ENCODE measurements at places on chromosomes 4 and X.

DNA sequence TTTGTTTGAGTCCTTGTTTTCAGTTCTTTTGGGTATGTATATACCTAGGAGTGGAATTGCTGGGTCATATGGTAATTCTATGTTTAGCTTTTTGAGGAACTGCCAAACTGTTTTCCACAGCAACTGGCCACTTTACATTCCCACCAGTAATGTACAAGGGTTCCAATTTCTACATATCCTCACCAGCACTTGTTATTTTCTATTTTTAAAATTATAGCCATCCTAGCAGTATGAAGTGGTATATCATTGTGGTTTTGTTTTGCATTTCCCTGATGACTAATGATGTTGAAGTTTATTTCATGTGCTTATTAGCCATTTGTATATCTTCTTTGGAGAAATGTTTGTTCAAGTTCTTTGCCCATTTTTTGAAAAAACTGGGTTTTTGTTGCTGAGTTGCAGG lies 39.6 kb downstream of the TMEM164 start:
- DNase-seq: no peak

GRCh38 chr4:74570095-74570494 lies 125.2 kb downstream of the AREG start:
- no peak for DNase-seq

- no peak for DNase-seq
Measured at GRCh38 chr4:82851318-82851717, 39.6 kb downstream of the SEC31A start.

DNA sequence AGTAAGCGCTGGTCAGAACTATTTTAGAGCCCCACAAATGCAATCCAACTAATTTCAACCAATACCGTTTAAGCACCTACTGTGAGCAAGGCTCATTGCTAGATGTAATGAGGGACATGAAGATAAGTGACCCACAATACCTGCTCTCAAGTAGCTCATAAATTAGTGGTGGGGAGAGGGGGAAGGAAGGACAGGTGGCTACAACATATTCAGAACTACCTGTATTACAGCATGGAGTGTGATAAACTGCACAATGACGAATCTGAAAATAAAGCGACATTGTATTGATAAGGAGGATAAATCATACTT lies 311.6 kb upstream of the DIAPH2 start:
- DNase-seq: no peak

DNA sequence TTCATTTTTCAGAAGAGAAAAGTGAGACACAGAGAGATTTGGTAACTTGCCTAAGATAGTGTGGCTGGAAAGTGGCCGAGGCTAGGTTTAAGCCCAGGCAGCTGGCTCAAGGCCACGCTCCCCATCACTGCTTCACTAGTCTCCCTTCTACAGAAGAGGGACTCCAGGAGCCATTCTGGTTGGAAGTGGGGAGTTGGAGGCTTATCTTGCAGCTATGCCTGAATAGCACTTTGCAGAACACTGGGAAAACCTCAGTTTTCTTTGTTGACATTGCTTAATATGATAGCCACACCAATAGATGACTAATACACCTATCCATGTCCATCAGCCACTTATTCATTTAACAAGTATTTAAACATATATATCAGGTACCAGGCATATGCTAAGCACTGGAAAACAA lies 18.5 kb downstream of the LRRC66 start:
- no peak for DNase-seq

- DNase-seq: no peak
Measured at GRCh38 chrX:134658002-134658759, at the start of gene PLAC1. Gene PLAC1 (minus strand): TSS chrX:134658471. CDS start chrX:134566682, 91,789 bp downstream.

DNA sequence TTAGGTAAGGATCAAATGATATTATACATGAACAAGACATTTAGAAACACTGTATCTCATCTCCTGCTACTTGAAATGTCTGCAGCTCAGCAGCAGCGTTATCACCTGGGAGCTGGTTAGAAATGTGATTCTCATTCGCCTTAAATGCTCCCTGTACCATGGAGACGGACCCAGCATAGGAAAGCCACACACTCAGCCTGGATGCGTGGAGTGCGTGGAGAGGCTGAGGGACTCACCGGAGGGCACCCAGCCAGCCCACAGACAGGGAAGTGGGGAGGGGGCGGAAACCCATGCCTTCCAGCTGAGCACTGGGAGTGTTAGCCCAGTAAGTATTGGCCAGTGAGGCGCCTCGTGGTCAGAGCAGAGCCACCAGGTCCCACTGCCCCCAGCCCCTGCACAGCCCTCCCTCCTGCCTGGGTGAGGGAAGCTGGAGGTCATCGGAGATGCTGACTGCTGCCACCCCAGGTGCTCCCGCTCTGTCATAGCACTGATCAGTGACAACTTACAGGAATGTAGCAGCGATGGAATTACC lies 15.2 kb downstream of the SUPT20HL1 start:
- DNase-seq: no peak

DNA sequence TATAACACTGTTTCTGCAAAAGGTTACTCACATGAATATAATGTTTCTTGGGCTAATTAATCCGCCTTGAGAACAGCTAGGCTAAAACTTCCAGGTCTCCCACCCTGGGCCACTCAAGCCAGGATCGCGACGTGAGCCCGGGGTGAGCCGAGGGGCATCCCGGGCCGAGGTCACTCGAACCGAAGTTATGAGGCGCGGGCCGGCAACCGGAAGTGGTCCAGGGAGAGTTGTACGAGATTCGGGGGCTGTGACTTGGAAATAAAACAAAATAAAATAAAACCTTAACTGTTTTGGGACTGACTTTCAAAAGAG lies 317 bp downstream of the CMC4 start:
- no peak for DNase-seq

GRCh38 chrX:132127743-132128142 lies at the start of gene FRMD7:
Gene FRMD7 (minus strand): TSS chrX:132128020. CDS start chrX:132127844, 176 bp downstream.
- DNase-seq: no peak

DNA sequence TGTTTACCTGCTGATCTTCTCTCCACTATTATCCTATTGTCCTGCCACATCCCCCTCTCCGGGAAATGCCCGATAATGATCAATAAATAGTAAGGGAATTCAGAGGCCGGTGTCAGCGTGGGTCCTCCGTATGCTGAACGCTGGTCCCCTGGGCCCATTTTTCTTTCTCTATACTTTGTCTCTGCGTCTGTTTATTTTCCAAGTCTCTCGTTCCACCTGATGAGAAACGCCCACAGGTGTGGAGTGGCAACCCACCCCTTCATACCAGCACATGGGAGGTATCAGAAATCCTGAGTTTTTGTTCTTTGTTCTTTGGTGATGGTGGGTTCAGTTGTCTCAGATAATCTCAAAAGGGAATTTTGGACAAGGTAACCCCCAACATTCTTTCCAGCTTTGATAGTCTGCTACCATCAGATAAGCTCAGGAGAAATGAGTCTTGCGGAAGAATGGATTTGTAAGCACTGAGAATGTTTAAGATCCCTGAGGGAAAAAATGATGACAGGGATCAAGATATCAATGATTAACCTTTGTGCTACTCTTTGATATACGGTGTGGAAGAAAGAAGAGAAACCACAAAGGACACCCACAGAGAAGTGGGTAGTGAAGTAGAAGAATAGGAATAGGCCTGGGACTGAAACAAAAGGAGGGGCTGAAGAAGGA lies 117.9 kb downstream of the CEP44 start:
- no peak for DNase-seq

- DNase-seq: no peak
Measured at GRCh38 chr4:141473952-141474351, 162.4 kb upstream of the IL15 start.

DNA sequence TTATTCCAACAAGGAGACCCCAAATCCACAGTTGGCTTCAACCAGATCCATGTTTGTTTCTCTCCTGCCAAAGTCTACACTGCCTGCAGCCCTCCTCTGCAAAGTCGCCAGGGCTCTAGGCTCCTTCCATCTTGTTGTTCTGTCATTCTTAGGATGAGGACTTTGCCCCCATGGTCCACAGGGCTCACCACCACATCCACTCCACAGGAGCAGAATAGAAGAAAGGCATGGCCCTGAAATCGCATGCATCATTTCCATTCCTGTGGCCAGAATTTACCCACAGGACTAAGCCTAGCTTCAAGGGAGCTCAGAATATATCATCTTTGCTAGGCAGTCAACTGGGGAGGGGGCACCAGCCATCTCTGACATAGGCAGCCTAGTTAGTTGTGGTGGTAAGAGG lies 254.7 kb downstream of the FBXW7 start:
- DNase-seq: no peak

- no peak for DNase-seq
Measured at GRCh38 chr4:63919636-63920365, 489.4 kb downstream of the TECRL start.

- DNase-seq: no peak
Measured at GRCh38 chr4:20074450-20074849, 177.3 kb upstream of the SLIT2 start.

DNA sequence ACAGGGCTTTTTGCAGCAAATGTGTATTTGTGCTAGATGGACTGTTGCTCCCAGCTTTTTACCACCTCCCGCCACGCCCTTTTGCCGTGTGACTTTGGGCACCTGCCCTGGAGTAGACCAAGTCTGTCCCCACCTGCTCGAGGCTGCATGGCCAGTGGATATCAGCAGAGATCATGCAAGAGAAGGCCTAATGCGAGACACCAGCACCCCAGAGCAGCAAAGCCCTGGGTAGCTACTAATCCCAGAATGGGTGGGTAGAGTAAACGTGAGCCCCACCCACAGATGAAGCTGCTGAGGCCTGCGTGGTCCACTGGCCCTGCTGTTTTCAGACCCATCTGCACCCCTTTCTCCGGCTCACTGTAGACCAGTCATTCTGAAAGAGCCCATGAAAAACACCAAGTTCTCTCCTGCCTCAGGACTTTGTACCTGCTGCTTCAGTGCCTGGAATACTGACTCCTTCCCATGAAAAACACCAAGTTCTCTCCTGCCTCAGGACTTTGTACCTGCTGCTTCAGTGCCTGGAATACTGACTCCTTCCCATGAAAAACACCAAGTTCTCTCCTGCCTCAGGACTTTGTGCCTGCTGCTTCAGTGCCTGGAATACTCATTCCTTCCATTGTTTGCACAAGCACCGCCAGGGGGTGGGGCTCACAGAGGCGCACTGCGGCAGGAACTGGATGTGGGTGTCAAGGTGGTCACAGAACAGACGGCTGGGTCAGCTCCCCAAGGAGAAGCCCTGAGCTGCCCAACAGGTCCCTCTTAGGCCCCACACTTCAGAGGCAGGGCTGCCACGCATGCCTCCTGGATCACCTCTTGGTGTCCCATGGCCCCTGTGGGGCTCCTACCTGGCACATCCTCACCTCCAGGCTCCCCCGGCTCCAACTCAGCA lies 5.1 kb upstream of the TNIP2 start:
- no peak for DNase-seq

- no peak for DNase-seq
Measured at GRCh38 chr4:55398461-55398860, 2.7 kb downstream of the TMEM165 start.

DNA sequence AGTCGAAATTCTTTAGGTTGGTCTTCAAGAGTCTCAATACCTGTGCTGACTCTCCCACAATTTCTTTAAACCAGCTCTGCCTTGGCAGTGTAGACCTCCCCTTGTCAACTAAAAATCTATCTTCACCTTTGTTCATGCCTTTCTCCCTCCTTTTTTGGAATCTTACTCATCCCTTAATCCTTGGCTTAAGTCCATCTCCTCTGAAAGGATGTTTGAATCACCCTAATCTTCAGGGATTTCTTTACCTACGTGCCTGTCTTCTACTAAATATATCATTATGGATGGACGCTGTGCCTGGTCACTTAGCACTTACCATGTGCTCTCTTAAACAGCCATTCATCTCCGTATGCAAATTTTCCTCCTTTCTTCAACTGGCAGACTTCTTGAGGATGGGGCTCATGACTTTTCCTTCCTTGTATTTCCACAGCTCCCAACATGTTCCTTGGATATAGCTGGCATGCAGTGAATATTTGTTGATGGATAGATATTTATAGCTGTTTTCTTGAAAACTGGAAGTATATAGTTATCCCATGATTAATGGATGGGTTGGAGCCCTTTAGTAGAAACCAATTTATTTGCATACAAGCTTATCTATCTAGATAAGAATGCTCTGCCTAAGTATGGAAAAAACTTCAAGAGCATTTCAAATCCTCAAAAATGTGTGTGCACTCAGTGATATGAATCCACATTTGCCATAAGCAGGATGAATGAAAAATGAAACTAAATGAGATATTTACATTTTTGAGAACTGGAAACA lies 166.6 kb downstream of the SPRY1 start:
- no peak for DNase-seq

GRCh38 chr4:44777115-44777514 lies 50.8 kb upstream of the GNPDA2 start:
- DNase-seq: no peak

- no peak for DNase-seq
Measured at GRCh38 chr4:73170518-73171198, 87.9 kb downstream of the ANKRD17 start.

DNA sequence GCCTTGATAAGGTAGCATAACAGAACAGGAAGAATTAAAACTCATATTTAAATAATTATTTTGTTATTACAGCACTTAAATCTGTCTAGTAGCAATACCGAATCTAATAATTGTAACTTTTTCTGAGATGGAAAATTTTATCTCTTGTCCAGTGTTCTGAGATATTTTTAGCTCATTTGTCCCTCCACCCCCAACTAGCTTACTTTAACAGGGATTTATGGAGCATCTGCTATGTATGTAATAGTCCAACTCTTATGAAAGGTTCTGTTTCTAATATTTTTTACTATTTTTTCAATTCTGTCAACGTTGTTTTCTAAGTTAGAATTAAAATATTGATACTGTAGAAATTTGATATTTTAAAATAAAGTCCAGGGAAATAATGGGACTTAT lies 38.2 kb upstream of the NUDT6 start:
- no peak for DNase-seq

GRCh38 chrX:15881381-15881897 lies 26.8 kb upstream of the AP1S2 start:
- no peak for DNase-seq

- DNase-seq: no peak
Measured at GRCh38 chrX:1163231-1163630, 49.2 kb downstream of the CRLF2 start.

DNA sequence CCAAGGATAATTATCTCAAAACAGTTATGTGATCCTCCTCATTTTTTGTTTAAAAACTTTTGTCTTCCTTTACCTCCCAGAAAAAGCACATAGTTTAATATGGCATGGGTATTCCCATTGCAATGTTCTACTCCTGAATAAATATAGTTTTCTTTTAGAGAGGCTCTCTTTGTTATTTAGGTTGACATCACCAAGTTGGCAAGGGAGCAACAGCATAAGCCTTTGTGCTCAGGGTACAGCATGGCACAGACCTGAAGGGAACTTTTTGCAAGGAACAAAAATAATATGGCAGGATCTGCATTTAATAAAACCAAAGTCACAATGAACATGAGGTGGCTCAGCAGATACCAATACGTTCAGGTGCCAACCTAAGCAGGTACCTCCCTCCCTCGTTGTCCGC lies 47.1 kb upstream of the NPY2R start:
- DNase-seq: no peak
